ENCODE measurements at places on chromosomes 16 and 17.

GRCh38 chr16:17747081-17747756 is 276.5 kb upstream of the XYLT1 start:
- DNase-seq: no peak

DNA sequence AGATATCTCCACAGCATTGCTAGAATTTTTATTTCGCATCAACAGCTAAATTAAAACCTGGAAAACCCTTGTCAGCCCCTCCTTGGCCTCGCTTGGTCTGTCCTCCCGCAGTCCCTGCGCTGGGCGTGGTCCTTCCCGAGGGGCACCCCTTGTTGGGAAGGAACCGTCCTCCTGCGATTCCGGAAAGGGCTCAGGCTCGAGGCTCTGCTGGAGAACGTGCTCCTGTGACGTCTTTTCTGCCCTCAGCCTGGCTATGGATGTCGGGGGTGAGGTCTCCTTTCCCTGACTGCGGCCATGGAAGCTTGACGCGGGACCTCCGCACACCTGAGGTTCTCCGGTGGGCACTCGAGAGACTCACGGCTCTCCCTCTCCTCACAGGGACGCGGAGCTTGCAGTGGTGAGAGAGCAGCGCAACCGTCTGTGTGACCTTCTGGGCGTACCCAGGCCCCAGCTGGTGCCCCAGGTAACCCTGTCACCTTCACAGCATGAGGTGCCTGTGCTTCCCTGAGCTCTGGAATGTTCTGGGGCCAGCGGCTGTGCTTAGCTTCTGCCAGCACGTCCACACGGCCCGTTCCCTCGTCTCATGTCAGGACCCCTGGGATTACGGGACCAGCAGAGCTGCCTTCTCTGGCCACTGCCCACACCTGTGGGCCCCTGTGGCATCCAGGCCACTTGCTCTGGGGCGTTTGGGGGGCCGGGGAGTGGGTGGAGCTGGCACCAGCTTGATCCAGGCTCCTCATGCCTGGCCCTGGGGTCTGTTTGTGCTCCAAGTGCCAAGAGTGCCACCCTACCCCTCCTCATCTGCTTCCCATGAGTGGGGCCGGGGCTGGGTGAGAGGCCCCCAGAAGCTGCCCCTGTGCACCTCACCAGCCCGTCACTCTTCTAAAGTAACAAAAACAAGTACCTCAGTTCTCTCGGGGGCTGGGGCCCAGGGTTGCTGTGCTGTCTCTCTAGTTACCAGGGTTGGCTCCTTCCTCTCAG is 101.5 kb upstream of the ZNF750 start:
- DNase-seq: no peak

DNA sequence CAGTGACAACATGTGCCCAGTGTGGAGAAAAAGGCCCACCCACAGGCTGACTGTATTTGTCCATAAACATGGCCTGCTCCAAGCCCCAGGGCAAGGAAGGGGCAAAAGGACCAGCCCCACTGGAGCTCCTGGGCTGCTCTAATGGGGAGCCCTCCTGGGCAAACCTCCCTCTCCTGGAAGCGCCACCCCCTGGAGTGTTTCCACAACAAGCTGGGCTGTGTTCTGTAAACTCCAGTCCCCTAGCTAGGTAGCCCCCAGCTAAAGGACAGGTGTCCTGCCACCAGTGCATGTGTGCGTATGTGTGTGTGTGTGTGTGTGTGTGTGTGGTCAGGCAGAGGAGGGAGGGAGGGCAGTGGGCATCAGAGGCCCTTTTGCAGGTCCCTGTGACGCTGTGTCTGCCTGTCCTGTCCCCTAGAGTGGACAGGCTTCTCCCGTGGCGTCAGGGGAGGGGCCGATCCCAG is 11.3 kb upstream of the STAC2 start:
- DNase-seq: no peak

- no peak for DNase-seq
Observed at GRCh38 chr16:31020536-31020935, 10.1 kb upstream of the STX1B start.

GRCh38 chr16:399340-400019 is 2.2 kb upstream of the DECR2 start:
- DNase-seq: no peak

GRCh38 chr17:39239640-39240314 is 14.0 kb upstream of the STAC2 start:
- DNase-seq: peak; percentile 65

DNA sequence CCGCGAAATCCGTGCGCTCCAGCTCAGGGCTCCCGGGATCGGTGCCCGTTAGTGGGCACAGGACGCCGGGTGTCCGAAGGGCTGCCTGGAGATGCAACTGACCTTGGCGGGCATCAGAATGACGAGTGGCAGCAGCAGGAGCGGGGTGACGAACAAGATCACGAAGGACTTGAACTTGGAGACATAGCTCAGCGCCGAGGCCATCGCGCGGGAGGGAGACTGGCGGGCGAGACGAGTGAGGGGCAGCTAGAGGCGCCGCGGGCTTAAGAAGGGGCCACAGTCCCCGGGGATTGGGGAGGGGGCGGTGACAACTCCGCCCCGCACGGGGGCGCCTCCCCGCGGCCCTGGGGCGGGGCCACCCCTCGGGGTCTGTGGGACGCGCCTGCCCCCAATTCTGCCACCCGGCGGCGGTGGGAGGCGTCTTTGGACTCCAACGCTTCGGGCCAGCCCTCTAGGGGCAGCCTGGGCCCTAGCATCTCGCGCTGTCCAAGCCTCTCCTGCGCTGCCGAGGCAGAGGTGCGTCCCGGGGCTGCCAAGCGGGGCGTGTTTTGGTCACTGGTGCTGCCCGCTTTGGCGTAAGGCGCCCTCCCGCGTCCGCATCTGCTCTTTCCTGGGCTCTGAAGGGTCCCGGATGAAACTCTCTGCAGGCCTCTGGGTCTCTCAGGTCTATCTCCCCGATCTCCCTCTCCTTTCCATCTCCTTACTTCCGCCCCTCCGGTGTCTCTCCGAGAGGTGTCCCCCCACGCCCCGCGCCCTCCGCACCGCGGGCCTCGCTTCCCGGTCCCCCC is at the start of gene SLC13A5:
Gene SLC13A5 (minus strand): TSS at position 240 of the 788 bp plus-strand sequence. CDS start 36 bp downstream, at position 204.
- DNase-seq: no peak

- no peak for DNase-seq
Observed at GRCh38 chr16:57893559-57894389, 77.2 kb downstream of the CNGB1 start.

Measured in GM19239 (cell line).